HFFc6 (cell line): ENCODE measurements at places on chromosomes 12 and 14.

DNA sequence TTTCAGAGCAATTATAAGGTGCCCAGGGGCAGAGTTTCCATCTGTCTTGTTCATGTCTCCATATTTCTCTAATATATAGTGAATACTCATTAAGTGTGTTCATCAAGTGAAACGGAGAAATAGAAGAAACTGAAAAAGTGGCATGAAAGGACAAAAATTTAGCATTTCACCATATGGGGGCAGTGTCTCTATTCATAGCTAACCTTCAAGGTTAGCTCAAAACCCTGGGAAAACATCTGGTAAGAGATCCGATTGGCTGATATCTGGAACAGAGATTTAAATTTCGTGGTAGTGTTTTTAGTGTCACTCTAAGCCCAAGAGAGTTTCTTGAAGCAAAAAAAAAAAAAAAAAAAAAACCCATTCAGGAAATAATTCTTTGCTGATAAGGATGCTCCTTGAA, 367.5 kb downstream of the DAD1 start:
- peak; percentile 7 for DNase-seq

GRCh38 chr14:67620217-67620785, 581 bp downstream of the ARG2 start:
- no peak for DNase-seq

- peak; percentile 87 for DNase-seq
These were observed 6.0 kb downstream of the FBXW8 start for GRCh38 chr12:116916714-116917114.

DNA sequence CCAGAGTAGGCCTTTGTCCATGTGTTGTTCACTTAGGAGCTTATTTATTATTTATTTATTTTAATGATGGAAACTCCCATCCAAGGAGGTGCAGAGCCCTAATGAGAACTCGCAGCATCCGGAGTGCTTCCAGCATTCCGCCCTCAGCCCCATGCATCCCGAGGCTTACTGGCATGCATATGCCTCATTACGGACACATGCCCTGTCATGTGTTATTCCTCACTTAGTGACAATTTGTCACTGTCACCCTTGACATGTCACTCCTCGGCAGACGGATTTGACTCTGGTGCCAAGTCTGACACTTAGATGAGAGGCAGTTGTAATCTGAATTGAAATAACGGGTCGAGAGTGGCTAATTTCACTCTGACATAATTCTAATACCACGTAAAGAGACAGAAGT, 132.8 kb downstream of the VRK1 start:
- DNase-seq, result no peak
